ENCODE measurements at places on chromosomes 2 and 18. TPM values are rescaled to one million over a fixed set of nuclear protein-coding genes. Genes with fewer than 3 reads are reported as not detected.

DNA sequence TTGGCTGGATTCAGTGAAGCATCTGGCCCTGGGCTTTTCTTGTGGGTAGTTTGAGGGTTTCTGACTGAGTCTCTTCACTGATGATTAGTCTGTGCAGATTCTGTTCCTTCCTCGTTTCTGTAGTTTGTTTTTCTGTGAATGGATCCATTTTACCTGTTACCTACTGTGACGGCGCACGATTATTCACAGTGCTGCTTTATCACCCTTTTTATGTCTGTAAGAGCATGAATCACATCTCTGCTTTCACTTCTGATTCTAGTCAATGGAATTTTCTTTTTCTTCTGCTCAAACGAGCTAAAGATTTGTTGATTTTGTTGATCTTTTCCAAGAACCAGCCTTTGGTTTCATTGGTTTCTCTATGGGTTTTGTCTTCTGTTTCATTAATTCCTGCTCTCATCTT is 60.8 kb downstream of the SLC66A2 start:
- no peaks in the 10 kb centered on the region for H3K27me3 ChIP-seq
- DNase-seq, result no peak
- H3K36me3 ChIP-seq, result no peaks in the 10 kb centered on the region
- no peak overlapping the region for H3K27ac ChIP-seq
- no peak overlapping the region for H3K4me3 ChIP-seq
- no peaks in the 10 kb centered on the region for H3K4me1 ChIP-seq

SLC4A5 gene
- 11.5 TPM for polyA plus RNA-seq

- no peaks in the 10 kb centered on the region for H3K36me3 ChIP-seq
- no peaks in the 10 kb centered on the region for H3K4me1 ChIP-seq
- no peaks in the 10 kb centered on the region for H3K27me3 ChIP-seq
Observed at GRCh38 chr2:24456599-24457556, 34.2 kb upstream of the NCOA1 start.

DNA sequence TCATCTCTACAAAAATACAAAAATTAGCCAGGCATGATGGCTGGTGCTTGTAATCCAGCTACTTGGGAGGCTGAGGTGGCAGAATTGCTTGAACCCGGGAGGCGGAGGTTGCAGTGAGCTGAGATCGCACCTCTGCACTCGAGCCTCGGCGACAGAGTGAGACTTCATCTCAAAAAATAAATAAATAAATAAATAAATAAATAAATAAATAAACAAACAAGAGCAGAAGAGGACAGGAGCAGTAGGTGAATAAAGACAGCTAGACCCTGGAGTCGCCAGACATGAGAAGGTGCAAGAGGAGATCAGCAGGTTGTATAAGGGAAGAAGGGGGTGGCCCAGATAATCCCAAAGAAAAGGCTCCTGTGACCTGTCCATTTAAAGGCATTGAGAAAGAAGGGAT is 12.3 kb downstream of the LAMA1 start:
- DNase-seq, result no peak
- H3K4me1 ChIP-seq, result no peaks in the 10 kb centered on the region
- no peak overlapping the region for H3K4me3 ChIP-seq
- H3K27me3 ChIP-seq, result no peaks in the 10 kb centered on the region

GRCh38 chr18:31750273-31750672 is 10.4 kb downstream of the SLC25A52 start:
- no peak for DNase-seq
- H3K4me3 ChIP-seq, result no peak overlapping the region
- no peak overlapping the region for H3K27ac ChIP-seq
- no peaks in the 10 kb centered on the region for H3K36me3 ChIP-seq

- no peaks in the 10 kb centered on the region for H3K27me3 ChIP-seq
- H3K27ac ChIP-seq, result no peak overlapping the region
- H3K36me3 ChIP-seq, result no peaks in the 10 kb centered on the region
- no peak overlapping the region for H3K4me3 ChIP-seq
- DNase-seq, result peak; percentile 43
- H3K4me1 ChIP-seq, result no peaks in the 10 kb centered on the region
Observed at GRCh38 chr2:143635302-143635701, 506.1 kb downstream of the ARHGAP15 start.
